ENCODE measurements at places on chromosomes 5 and 9. TPM values are rescaled to one million over a fixed set of nuclear protein-coding genes. Genes with fewer than 3 reads are reported as not detected.

OR1Q1 gene
- not detected for polyA plus RNA-seq

SPATA31C1 gene
- not detected for polyA plus RNA-seq

TAS2R1 gene
- not detected for polyA plus RNA-seq

PLCXD3 gene
- 0.19 TPM for polyA plus RNA-seq

SHC3 gene
- 0.19 TPM for polyA plus RNA-seq

RARS1 gene
- polyA plus RNA-seq, result 44.6 TPM

QRFP gene
- 0.16 TPM for polyA plus RNA-seq

DIPK1B gene
- 1.6 TPM for polyA plus RNA-seq

GRXCR2 gene
- polyA plus RNA-seq, result 0.04 TPM

COL27A1 gene
- 7.2 TPM for polyA plus RNA-seq

UBAP2 gene
- 15.6 TPM for polyA plus RNA-seq

All from esophagus (tissue), 2 donors.